ENCODE measurements at places on chromosomes 13 and 19.

- no peak for DNase-seq
Measured at GRCh38 chr19:49888510-49888824, 8.2 kb downstream of the IL4I1 start.

DNA sequence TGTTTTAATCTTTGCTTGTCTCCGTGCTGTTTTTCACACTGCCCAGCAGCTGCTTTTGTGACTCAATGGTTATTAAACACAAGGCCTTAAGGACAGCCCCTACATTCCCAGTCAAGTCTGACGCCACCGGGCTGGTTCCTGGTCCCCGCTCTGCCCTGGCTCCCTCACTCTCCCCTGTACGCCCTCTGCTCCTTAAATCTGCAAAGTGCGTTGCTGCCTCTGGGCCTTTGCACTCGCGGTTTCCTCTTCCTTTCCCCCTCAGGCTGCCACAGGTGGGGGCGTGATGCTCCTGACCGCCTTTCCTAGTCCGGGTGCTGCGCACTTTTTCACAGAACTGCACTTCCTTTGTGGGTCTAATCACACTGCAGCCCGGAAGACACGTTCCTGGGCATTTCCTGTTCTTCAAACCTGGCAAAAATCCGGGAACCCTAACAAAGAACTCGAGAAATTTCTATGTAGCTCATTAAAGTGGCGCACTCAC is 25.6 kb downstream of the NOSIP start:
- peak; percentile 62 for DNase-seq

GRCh38 chr13:48505597-48506091 is 27.2 kb downstream of the RCBTB2 start:
- peak; percentile 48 for DNase-seq

DNA sequence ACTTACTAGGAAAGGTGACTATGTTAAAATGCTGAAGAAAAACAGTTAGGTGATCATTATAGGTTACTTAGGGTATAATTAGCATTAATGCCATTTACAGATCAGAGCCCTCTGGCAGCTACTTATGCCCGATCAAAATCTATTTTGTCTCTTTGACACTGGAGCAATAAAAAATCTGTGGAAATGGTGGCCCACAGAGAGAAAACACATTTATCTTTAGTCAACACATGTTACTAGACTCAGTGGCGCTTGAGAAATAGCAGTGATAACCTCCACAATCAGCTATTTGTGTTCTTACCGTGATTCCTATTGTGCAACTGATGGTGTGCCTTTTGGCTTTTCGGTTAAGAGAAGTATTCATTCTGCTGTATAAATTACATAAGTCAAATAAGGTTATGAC is 1519.6 kb downstream of the PCDH9 start:
- no peak for DNase-seq

DNA sequence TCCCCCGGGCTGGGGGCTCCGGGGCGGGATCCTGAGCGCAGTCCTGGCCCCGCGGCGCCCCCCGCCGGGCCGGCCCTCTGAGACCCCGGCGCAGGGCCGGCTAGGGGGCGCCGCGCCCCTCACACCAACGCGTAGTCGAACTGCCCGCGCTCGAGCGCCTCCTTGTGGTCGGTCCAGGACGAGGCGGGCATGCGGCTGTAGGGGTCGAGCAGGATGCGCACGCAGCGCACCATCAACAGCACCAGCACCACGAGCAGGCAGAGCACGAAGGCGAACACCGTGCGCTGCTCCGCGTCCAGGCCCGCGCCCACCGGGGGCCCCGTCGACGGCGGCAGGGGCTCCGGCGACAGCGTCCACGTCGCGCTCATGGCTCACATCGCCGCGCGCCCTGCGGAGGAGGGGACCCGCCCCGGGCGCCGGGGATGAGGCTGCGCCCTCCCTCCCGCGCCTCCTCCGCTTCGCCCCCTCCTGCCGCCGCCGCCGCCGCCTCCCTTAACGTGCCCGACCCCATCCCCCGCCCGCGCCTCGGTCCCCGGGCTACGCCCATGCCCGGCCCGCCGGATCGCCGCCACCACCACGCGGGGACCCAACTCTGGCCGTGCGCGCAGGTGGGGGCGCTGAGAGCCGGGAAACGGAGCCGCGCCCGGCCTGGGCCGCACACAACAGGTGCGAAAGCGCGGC is 624 bp downstream of the CTXN1 start:
- peak; percentile 86 for DNase-seq

GRCh38 chr19:21622920-21623319 is 117.5 kb downstream of the ZNF429 start:
- no peak for DNase-seq

DNA sequence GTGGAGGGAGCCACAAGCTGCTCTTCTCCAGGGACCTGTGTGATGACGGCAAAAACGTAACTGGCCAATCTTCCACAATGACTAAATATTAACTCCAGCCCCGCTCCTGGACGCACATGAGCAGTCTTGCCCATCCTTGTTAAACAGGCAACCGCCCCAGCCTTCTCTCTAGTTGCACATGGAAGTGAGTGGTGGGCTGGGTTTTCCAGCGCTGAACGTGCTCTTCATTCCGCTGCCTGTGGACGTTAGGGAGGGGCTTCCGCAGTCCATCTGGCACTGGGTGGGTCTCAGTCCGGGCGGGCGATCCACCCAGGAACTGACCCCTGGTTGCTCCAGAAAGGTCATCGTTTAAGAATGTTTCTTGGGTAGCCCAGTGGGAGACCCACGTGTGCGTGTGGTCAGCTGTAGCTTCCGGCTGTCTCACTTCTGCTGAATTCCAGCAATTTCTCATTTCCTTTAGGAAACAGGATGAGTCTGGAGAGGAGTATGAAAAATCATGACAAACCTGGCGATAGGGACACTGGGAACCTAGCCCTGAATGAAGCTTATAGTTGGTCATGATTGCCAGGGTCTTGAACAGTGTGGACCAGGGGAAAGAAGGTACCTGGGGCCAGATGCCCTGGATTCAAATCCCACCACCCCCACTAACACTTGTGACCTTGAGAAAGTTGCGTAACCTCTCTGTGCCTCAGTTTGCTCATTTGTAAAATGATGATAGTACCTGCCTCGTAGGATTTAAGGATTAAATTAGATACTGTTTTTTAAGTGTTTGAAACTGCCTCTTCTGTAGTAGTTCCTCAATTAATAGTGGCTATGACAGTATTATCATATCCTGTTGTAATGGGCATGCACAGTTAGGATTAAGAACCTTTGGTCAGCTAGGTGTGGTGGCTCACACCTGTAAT is 92.6 kb downstream of the SIPA1L3 start:
- no peak for DNase-seq

DNA sequence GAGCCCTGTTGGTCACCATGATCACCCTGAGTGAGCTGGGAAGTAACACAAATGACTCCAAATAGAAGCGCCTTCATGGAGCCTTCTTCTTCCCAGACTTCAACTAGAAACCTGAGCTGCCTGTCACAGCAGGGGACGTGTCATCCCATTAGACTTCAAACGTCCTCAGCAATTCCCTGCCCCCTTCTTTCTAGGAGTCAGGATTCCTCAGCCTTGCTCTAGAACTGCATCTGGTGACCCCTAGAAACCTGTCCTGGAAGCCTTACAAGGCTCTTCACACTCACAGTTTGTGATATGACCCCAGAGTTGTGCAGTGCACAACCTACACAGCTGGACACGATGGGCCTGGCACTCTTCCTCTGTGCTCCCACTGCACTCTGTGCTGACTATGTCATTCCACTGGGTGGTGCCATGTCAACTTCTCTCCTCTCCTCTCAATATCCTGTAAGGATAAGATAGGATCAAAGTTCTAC is 23.6 kb upstream of the TTYH1 start:
- no peak for DNase-seq

DNA sequence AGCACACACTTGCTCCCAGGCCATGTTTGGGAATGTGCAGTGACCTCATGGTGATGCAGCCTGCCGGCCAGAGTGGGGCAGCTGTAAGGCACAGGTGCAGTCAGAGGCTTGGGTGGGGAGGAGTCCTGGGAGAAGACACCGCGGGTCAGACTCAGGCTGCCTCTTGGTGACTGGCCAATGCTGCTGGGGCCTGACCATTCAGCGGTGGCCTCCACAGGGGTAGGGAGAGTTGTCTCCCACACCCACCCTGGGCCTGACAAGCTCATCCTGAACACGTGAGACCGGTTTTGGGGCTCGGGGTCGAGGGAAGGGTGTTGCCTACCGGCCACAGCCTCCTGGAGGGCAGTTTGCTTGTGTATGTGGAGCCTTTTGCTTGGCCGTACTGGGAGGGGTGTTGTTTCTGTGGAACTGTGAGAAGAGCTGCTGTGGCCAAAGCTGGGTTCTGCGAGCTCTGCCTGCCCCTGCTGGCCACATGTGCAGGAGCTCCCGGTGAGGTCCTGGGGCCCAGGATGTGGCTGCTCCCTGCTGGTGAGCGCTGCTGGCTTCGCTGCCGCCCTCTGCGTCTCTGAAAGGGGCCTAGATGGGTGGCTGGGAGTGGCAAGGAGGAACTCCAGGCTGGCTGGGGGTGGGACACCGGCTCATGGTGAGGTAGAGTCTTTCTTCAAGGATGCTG is 22.1 kb downstream of the UPF1 start:
- DNase-seq = no peak

DNA sequence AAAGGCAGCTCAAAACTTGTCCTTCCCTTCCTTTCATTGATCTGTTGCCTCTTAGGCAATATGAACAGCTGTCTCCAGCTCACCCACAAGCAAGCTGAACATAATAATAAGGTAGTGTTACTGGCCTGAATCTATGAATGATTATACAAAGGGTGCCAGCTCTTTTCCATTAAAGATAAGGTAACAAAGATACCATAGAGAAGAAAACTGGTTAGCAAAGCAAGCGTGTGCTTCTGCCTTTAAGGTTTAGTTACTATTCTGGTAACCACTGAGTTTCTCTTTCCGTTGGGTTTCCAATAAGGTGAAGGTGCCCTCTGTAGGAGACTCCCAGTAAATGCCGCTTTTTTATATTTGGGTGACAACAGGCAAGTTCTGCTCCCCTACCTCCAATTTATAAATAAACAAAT is 12.1 kb upstream of the DACH1 start:
- no peak for DNase-seq

DNA sequence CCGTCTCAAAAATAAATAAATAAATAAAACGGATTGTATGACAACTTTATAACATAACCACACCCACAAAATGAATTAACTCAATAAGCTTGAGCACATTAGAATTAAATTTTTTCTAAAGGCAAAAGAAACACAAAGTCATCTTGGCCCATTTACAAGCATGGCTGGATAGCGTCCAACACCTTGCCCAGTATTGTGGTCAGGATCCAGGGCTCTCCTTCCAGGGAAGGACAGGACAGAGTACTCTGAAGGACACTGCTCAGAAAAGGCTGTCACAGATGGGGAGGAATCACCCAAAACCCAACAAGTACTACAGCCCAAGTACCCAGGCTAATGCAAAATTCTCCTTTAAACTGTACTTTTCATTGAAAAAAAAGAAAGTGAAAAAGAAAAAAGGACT is 27.1 kb downstream of the SUGP2 start:
- no peak for DNase-seq

GRCh38 chr19:30320916-30321315 is 51.3 kb upstream of the ZNF536 start:
- DNase-seq = no peak

GRCh38 chr19:13459351-13459750 is 46.9 kb downstream of the CACNA1A start:
- DNase-seq = no peak

GRCh38 chr19:35666251-35666913 is at the start of gene UPK1A:
Gene UPK1A, plus strand, starts transcription at chr19:35666517. Its CDS starts 296 bp downstream, at chr19:35666813.
- no peak for DNase-seq

GRCh38 chr19:14377883-14378328 is 3.3 kb upstream of the ADGRE5 start:
- no peak for DNase-seq

- no peak for DNase-seq
Measured at GRCh38 chr13:93805736-93806135, 579.1 kb downstream of the GPC6 start.

DNA sequence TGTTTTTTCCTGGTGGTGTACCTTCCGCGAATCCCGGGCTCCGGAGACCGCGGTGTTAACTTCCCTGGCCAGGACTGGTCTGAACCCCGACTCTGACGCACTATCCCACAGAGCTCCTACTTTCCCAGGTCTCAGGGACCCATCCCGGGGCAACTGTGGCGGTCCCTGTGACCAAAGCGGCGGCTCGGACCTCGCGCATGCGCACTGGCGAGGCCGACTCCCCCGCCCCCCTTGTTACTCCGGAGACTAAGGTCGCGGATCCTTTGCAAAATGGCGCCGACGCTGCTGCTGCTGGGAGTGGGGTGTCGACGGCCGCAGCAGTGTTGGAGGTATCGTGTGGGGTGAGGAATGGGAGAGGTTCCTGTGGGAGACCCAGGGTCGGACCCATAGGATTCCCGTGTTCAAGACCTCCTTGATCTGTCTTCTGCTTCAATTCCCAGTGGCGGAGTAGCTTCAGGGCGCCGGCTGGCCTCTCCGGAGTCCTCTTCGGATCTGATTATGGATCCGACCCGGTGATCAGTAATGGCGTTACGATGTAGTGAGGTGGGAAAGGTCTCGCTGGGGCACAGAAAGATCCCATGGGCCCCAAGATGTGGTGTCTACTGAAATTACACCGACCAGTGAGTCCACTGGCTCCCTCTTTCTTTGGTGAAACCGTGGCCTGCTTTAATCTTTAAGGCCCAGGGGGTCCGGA is 66.6 kb upstream of the ZNF527 start:
- no peak for DNase-seq

GRCh38 chr13:50126993-50127725 is 111.9 kb downstream of the KCNRG start:
- DNase-seq = peak; percentile 68

GRCh38 chr19:58385891-58386575 is 1.0 kb upstream of the RPS5 start:
- DNase-seq = peak; percentile 43

DNA sequence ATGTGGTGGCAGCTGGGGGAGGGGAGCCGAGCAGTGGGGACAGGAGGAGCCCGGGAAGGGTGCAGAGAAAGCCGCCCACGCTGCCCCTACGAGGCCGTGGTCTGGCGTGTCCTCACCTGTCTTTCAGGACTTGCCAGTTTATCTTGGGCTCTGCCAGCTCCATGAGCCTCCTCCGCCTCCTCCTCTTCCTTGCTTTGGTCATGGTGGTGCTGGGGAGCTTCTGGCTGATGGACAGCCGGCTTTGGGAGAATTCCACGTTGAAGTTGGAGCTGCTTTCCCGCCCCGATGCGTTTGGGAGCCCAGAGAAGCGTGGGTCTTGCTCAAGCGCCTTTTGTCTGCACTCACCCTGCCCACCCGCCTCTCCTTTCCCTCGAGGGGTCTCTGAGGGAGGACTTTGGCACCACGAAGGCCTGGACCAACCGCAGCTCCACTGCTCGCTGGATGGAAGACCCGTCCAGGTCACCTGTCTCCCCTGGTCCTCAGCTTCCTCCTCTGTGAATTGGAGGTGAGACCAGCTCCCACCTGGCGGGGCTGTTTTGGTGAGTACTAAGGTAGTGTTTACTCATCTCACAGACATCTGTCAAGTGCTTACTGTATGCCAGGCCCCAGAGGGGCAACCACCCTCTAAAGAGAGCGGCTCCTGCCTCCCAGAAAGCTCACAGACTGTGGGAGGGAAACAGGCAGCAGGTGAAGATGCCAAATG is 29.7 kb upstream of the MIER2 start:
- no peak for DNase-seq

DNA sequence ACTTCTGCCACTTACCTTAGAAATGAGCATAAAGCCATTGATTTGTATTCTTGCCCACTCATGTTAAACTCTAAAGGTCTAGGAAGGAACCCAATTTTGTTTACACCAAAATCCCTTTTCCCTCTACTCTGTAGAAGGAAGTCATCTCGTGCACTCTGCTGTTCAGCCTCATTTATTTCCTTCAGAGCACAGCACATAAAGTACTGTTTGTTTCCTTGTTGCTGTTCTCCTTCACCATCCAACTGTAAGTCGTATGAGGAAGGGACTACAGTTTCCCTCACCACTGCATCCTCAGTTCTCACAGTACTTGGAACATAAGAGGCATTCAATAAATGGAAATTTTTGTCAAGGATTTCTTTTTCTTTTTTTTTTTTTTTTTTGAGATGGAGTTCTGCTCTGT is 24.6 kb downstream of the CDADC1 start:
- DNase-seq = no peak

All from stimulated activated CD4-positive, alpha-beta T cell treated with anti-CD3 and anti-CD28 coated beads, Interleukin-2, amount 100 ng/mL, for 24 hours (primary cell).